ENCODE measurements at places on chromosomes 1 and 21.

DNA sequence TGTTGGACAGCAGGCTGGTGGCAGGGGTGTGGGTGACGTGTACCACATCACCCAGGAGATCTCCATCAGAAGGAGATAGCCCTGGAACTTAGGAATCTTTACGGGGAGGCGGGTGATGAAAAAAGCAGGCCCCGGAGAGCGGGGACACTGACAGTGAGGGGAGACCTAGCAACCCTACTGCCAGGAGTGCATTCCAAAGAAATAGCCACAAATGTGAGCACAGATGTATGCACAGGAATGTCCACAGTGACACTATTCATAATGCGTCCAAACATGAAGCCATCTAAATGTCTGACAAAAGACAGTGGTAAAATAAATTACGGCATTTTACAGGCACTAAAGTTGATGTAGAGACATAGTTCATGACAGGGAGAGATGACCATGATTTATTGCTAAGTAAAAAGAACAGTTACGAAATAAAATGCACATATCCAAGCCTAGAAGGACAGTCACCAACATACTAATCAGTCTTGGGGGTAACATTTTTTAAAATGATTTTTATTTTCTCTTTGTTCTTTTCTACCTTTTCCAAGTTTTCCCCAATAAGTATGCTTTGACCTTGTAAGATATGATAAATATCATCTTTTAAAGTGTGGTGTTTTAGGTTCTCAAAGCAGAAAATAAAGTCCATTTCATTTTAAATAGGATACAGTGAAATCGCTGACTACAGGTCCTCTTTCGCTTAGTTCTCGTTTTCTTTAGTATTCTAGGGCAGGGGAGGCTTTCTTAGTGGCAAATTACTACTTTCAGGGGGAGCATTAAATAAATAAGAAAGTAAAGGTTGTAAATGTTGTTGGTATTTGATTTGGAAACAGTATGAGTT, 21.3 kb downstream of the CD247 start:
- no peak for DNase-seq

GRCh38 chr1:168803806-168804510, 75.0 kb upstream of the DPT start:
- no peak for DNase-seq

DNA sequence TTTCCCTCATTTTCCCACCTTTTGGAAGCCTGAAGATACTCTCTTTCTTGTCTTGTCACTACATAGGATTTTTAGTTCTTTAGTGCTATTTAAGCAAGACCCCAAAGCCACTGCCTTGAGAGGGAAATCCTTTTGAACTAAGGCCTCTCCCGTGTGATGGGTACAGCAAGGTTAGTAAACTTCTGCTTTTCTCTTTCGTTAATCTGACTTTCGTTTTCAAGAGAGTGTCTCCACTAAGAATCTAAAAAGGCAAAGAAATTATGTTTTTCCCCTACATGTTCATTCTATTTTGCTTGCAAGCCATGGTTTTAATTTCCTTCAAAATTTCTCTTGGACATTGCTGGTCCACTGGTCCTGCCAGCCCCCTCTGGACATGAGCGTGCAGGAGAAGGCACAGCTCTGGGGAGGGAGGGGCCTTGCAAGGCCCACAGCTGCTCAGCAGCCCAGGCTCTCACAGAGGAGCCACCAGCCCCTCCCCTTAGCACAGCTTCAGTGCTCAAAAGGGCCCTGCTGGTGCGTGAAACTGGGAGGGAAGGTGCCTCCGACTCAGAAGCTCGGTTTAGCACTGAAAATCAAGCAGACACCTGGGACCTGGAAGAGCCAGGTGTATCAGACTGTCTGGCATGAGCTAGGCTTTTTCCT, 210.9 kb upstream of the GALNT2 start:
- peak; percentile 80 for DNase-seq

DNA sequence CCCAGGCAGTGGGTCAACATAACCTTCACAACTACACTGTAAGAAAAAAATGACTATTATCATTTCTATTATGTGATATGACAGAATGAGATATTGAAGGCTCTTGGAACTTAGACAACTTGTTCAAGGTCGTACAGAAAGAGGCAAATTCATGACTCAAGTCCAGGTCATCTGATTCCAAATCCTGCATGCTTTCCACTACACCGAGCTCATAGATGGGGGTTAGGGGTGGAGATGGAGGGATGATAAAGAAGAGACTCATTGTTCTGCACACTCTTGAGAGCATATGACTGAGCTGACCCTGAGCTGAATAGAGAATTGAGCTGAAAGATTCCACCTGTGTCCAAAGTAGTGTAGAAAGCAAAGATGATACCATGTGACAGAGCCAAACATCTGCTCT, 2.8 kb downstream of the FCRL6 start:
- no peak for DNase-seq

Data from germinal center (tissue), 1 donor.